ENCODE measurements at places on chromosomes 4 and X. TPM values are rescaled to one million over a fixed set of nuclear protein-coding genes. Genes with fewer than 3 reads are reported as not detected.

GRCh38 chr4:187017147-187017546, 293.5 kb upstream of the FAT1 start:
- DNase-seq = no peak

Gene RHOXF1
- total RNA-seq = 0.09 TPM

DNA sequence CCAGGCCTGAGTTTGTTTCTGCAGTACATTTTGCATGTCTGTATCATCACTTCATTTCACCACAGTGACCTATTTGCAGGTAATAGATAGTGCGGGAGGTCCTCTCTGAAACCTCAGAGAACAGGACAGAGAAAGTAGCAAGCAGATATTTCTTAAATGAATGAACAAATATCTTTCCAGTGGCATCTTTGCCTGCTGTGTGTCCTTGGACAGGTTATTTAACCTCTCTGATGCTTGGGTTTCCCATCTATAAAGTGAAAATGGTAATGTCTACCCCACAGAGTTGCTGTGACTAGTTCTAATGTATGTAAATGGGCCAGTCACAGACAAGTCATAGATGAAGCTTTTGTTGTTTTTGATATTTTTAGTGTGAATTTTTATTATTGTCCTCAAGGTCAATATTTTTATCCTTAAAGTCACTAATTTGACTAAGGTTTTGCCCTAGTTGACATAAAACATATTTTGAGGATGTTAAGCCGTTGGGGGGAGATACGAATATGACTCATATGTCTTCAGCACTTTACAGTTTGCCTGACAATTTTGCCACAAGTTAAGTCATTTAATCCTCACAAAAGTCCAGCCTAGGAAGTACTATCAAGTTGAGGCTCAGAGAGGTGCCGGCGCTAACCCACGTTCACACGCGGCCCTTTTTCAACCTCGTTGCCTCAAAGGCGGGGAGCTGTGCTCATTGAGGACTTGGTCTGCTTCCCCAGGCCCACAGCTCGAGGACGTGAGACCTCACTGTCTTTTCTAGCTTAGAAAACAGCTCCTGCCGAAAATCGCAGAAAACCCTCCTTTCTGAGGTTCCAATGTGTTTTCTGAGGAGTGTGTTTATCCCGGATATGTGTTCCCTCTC, 126.7 kb upstream of the STX18 start:
- no peak for DNase-seq

DNA sequence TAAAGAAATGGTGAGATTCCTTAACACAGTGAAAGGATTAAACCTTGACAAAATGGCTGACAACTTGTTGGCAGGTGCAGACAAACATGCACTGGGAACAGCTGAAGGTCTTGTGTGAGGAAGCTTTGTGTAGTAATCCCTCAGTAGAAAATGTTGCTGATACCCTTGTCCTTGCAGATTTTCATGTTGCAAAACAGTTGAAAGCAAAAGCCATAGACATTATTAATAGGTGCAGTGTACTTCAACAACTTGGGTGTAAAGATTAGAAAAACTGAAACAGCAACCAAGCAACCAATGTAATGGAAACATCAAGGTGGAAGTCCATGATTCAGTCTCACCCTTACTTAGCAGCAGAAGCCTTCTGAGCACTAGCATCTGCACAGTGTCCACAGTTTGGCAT, 29.8 kb downstream of the UGT2B7 start:
- peak; percentile 22 for DNase-seq

GRCh38 chrX:154019633-154020528, at the start of gene IRAK1:
Gene IRAK1 (minus strand): TSS chrX:154019902. CDS start chrX:154019812, 90 bp downstream.
- DNase-seq = peak; percentile 75

Gene SYTL4
- total RNA-seq = 3.0 TPM

Gene PDLIM3
- total RNA-seq = 541 TPM

Gene CENPVL2
- not detected for total RNA-seq

Gene SPP1
- 238 TPM for total RNA-seq

GRCh38 chr4:5051278-5052203, at the start of gene STK32B:
Gene STK32B (plus strand): TSS chr4:5051480.
- peak; percentile 82 for DNase-seq

- DNase-seq = peak; percentile 37
Observed at GRCh38 chr4:153634738-153635353, 49.2 kb upstream of the TLR2 start.

GRCh38 chrX:136198010-136198409, 50.7 kb downstream of the FHL1 start:
- DNase-seq = no peak

- DNase-seq = no peak
Observed at GRCh38 chr4:106371161-106371560, 2.6 kb upstream of the GIMD1 start.

- DNase-seq = no peak
Observed at GRCh38 chrX:124954402-124954801, 365.3 kb upstream of the TEX13C start.

DNA sequence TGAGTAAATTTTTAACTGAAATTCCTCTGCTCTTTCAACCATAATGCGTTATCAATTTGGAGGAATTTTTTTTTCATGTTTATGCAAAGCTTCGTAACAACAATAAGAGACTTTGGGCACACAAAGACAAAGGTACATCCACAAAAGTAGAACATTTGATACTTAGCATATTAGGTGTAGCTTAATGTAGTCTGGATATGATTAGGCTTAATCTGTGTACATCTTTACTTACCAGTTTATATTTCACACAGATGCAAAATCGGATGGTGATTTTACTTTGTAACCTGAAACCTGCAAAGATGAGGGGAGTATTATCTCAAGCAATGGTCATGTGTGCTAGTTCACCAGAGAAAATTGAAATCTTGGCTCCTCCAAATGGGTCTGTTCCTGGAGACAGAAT, 20.3 kb downstream of the AIMP1 start:
- no peak for DNase-seq

- no peak for DNase-seq
Observed at GRCh38 chr4:7001271-7001670, 41.9 kb upstream of the TADA2B start.

All from muscle of leg (tissue), 16 donors.